ENCODE measurements at places on chromosomes 12 and 14. TPM values are rescaled to one million over a fixed set of nuclear protein-coding genes. Genes with fewer than 3 reads are reported as not detected.

GRCh38 chr12:49195736-49196135 lies 6.9 kb upstream of the TUBA1A start:
- no peaks in the 10 kb centered on the region for H3K4me1 ChIP-seq
- no peaks in the 10 kb centered on the region for H3K36me3 ChIP-seq
- H3K27ac ChIP-seq, result no peak overlapping the region
- DNase-seq, result no peak

DNA sequence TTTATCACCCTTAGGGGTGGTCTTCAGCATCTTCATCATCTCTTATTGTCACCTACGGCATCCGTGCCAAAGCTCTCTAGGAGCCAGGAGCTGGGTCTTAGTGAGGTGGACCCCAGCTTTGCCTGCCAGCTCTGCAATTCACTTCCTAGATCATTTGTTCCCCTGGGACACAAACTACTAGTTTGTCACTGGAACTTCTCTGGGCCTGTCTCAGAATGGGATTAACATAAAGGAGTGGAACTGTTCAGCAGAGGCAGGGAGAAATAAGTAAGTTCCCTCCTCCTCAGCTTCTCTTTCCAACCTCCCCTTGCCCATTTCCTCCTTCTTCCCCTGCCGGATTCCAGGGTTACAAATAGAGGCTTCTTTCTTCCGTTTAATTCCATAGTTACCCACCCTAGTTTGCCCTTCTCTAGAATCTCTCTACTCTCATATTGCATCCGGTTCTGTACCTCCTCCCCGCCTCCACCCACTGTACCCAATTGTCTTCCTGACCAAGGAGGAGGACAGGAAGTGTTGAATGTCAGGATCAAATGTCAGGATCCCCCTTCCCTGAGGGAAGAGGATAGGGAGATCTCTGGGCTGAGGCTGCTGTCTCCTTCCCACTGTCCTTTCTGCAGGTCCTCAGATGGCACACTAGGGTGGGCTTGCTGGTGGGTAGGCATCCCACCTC lies 25.0 kb downstream of the LARP4 start:
- no peak for DNase-seq
- H3K27ac ChIP-seq, result no peak overlapping the region
- no peaks in the 10 kb centered on the region for H3K27me3 ChIP-seq
- no peak overlapping the region for H3K4me3 ChIP-seq

GRCh38 chr14:71606575-71606974 lies 325.7 kb upstream of the RGS6 start:
- H3K4me1 ChIP-seq, result peaks cover 23% of the 10 kb centered on the region
- H3K36me3 ChIP-seq, result no peaks in the 10 kb centered on the region
- peak overlapping the region; percentile 77 for H3K27ac ChIP-seq

GRCh38 chr12:80763874-80764273 lies 47.2 kb downstream of the MYF5 start:
- no peaks in the 10 kb centered on the region for H3K27me3 ChIP-seq
- no peaks in the 10 kb centered on the region for H3K36me3 ChIP-seq
- no peak overlapping the region for H3K27ac ChIP-seq
- H3K4me3 ChIP-seq, result no peak overlapping the region
- no peaks in the 10 kb centered on the region for H3K4me1 ChIP-seq

Gene GOLGA3
- total RNA-seq, result 42.7 TPM

DNA sequence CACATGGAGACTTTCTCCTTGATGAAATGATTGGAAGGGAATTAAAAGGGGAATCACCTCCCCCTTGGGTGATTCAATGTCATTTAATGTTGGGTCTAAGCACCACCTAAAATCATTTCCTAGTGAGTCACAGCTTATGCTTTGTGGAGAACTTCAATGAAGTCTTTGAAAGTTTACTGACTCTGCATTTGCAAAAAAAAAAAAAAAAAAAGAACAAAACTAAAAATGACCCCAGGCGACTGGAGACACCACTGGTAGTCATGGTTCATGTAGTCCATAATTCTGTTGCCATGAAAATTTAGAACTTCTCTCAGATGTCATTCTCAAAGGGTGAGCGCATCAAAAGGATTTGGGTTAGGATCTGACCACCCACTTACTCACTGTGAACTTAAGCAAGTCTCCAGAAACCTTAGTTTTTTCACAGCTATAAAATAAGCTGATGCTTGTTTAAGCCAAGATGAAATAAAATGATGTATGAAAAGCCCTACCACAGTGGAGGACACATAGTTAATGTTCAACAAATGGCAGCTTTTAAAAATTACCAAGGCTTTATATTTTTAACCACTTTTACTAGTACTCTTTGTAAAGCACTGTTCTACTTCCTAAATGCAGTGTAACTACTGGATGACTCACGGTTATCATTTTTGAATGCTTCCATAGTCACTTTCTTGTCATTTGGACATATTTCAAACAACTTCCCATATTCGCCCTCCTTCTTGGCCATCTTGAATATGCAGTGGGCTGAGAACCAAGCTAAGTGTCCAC lies 18.1 kb upstream of the KSR2 start:
- H3K27ac ChIP-seq, result no peak overlapping the region
- H3K4me1 ChIP-seq, result no peaks in the 10 kb centered on the region
- no peak overlapping the region for H3K4me3 ChIP-seq
- no peaks in the 10 kb centered on the region for H3K36me3 ChIP-seq
- no peak for DNase-seq

DNA sequence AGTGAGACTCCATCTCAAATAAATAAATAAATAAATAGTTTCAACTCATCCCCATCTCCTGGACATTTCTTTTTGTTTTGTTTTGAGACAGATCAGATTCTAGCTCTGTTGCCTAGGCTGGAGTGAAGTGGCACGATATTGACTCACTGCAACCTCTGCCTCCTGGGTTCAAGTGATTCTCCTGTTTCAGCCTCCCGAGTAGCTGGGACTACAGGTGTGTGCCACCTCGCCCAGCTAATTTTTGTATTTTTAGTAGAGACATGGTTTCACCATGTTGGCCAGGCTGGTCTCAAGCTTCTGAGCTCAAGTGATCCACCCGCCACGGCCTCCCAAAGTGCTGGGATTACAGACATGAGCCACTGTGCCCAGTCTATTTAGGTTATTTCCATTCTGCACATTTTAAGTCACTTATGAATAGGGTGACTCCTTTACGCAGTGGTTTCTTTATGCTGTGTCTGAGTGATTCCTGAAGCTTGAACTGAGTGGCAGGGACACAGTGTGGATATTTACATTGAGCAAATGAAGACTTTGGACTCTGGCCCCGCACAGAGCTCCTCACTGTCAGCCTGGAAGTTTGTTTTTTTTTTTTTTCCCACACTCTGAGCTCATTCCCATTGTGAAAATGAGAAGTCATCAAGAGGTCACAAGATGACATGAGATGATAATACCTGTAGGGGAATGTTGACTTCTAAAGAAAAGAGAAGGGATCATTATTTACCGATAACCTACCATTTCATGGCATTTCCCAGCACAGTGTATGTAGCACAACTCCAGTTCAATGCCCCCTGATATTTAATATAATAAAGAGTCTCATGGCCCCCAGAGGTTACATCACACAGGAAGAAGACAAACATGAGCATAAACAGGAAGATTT lies 72.6 kb downstream of the TBX3 start:
- no peak overlapping the region for H3K4me3 ChIP-seq
- DNase-seq, result no peak
- H3K27ac ChIP-seq, result no peak overlapping the region
- H3K27me3 ChIP-seq, result no peaks in the 10 kb centered on the region
- H3K36me3 ChIP-seq, result no peaks in the 10 kb centered on the region
- H3K4me1 ChIP-seq, result no peaks in the 10 kb centered on the region
